ENCODE measurements at places on chromosomes 13 and 19. TPM values are rescaled to one million over a fixed set of nuclear protein-coding genes. Genes with fewer than 3 reads are reported as not detected.

NR2F6 gene
- total RNA-seq, result 20.1 TPM

PEX11G gene
- total RNA-seq, result 1.1 TPM

MAP1S gene
- 38.8 TPM for total RNA-seq

DLL3 gene
- total RNA-seq, result 0.43 TPM

GSX1 gene
- not detected for total RNA-seq

CGB8 gene
- total RNA-seq, result not detected

CFAP97D2 gene
- not detected for total RNA-seq

DAND5 gene
- total RNA-seq, result not detected

ZNF208 gene
- total RNA-seq, result 0.13 TPM

ZNF491 gene
- 0.93 TPM for total RNA-seq

ZNF708 gene
- 15.4 TPM for total RNA-seq

CRB3 gene
- not detected for total RNA-seq

C13orf46 gene
- total RNA-seq, result 0.22 TPM

KLF2 gene
- total RNA-seq, result 8.3 TPM

UPF3A gene
- total RNA-seq, result 35.3 TPM

KBTBD6 gene
- total RNA-seq, result 12.5 TPM

SELENOV gene
- not detected for total RNA-seq

SOX1 gene
- total RNA-seq, result not detected

FFAR3 gene
- total RNA-seq, result not detected

HIF3A gene
- total RNA-seq, result 9.0 TPM

ZNF699 gene
- total RNA-seq, result 6.0 TPM

CGB3 gene
- not detected for total RNA-seq

ZNF440 gene
- total RNA-seq, result 12.4 TPM

LHB gene
- not detected for total RNA-seq

NXNL1 gene
- not detected for total RNA-seq

FARP1 gene
- total RNA-seq, result 34.2 TPM

Measured in thoracic aorta endothelial cell (primary cell).